Erythroblast (primary cell): ENCODE measurements at places on chromosomes 3 and 15.

GRCh38 chr15:46872981-46873330, 844.3 kb upstream of the SEMA6D start:
- DNase-seq: no peak

- no peak for DNase-seq
These were observed 63.8 kb upstream of the SNRPA1 start for GRCh38 chr15:101358895-101359294.

DNA sequence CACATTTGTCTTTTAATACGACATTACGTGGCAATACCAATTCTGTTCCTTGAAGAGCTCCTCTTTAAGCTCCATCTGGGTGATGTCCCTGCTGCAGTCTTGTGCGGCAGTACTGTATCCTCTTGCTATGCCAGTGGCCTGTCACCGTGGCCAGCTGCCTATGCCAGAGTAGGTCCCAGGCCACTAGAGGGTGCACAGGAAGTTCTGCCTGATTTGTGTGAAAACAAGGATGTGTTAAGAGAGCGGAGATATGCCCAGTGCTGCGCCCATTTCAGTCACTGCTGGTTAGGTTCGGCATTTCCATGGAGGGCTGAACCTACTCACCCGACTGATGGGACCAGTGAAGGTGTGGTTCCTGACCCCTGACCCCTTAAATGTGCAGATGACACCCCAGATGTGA, 25.2 kb downstream of the NIPA1 start:
- peak; percentile 37 for DNase-seq

DNA sequence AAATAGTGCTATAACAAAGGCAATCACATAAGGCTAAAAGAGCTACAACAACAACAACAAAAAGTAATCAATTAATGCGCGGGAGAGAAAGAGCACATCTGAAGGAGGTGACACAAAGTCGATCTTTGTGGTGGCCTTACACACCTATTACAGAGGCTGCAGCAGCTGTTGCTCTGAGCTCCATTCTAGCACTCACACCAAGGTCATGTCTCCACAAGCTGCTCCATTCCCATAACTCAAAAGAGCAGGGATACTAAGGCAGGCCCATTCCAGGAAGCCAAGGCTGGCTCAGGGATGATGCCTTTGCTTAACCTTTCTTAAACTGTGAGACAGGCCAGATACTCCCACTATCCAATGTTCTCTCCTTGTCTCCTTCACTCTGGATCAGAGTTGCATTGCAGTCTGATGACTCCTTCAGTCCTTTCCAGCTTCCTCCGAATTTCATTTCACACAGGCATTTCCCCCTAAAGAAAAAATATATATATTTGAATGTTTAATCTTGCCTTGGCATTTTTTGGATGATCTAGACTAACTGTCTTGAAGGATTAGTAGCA, 52.7 kb downstream of the SNTN start:
- no peak for DNase-seq

DNA sequence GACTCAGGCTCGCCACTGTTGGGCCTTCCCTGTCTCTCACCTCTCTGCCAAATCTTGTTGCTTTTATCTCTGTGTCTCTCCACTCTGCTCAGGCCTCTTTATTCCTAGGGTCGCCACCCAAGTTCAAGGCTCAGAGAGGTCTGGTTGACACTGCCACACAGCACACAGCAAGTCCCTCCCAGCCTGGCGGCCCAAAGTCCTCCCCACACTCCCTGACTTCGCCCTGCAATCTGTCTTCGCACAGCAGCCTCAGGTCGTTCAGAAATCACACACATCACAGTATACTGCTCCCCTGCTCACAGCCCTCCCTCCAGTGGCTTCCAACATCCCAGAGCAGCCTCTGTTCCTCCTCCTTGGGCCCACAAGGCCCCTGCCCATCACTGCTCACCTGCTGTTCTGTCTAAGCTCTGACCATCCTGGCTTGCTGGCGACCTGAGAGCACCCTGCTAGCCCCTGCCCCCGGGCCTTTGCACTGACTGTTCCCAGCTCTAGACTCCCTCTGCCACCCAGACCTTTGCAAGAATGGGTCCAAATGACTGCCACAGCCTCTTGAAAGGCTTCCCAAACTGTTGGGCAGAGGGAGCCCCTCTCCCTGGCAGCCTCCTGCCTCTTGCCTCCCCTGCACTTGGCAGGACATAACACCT, 48.4 kb downstream of the MGLL start:
- DNase-seq: no peak

DNA sequence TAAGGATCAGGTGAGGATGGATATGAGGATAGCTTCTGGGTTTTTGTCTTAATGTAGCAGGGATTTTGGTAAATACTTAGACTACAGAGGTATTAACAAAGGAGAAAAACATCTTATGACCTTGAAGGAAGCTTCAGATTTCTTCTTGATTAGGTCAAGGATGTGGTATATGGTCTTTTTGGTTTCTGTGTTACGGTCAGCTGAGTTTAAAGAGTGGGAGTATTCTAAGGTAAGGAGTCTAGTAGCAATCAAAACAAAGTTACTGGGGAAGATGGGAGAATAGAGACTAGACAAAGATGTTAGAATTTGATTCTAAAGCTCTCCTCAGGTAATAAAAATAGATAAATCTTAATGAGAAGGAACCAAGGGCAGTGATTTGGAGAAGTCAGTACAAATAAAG, 6.2 kb downstream of the HMG20A start:
- no peak for DNase-seq

DNA sequence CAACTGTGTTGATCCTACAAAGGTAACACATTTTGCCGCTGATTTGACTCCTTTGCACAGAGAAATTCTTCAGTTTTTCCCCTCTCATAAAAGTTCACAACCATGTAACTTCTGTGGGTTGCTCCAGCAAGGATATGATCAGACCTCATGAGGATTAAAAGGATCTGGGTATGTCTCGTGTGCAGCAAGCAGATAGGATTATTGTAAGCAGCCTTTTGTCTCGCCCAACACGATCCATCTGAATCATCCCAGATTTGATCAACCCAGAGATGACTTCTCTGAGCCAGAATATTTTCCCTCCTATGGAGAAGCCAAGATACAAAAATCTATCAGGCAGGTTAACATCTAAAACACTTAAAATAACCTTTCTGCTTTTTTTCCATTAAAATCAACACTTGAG, 12.8 kb upstream of the BNIP2 start:
- no peak for DNase-seq

- no peak for DNase-seq
These were observed 6.1 kb upstream of the LRRC15 start for GRCh38 chr3:194375473-194376240.

DNA sequence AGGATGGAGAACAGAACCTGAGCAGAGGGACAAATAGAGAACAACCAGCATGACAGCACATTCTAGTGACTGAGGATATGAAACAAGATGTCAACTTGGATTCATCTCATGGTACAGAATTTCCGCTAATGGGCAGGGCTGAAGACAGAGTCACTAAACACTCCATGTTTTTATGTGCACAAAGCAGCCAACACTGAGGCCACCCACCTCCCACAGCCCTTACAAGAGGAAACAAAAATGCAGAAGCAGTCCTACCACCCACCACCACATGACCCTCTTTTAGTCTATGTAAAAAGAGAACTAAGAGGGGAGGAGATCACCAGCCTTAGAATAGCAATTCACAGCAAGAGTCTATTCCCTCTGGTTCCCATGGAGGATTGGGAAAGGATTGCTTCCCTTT, 131.4 kb upstream of the UBE2E2 start:
- DNase-seq: no peak

- no peak for DNase-seq
These were observed 21.6 kb downstream of the B3GNT5 start for GRCh38 chr3:183274609-183275008.
